ENCODE measurements at places on chromosomes 7 and 10.
A peak's percentile ranks its signal among the peaks of the same experiment; 100 is the strongest.

DNA sequence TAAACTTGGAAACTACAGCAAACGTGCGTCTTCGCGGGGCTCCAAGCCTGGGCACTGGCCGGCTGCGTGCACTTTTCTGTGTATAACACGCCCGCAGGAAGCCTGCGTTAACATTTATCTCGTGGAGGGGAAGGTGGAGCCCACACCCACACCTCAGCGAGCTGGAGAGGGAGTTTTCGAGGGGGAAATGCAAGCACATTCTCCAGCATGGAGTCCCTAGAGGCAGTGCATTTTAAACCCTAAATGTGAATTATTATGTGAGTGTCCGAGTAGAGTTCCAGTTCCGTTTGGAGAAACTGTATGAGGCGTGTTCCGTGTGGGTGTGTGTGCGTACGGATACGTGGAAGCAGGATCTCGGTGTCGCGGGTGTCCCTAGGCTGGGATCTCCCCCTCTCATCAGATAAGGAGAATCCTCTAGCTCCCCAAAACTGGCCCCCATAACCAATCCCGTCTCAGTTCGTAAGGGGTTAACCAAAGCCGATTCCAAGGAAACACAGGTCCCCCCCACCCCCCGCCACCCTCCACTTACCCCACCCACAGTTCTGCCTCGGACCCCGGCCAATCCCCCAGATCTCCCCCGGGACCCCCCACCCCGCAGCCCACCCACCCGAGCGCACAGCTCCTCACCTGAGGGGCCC lies 403 bp downstream of the CDK6 start:
- DNase-seq = peak; percentile 36

DNA sequence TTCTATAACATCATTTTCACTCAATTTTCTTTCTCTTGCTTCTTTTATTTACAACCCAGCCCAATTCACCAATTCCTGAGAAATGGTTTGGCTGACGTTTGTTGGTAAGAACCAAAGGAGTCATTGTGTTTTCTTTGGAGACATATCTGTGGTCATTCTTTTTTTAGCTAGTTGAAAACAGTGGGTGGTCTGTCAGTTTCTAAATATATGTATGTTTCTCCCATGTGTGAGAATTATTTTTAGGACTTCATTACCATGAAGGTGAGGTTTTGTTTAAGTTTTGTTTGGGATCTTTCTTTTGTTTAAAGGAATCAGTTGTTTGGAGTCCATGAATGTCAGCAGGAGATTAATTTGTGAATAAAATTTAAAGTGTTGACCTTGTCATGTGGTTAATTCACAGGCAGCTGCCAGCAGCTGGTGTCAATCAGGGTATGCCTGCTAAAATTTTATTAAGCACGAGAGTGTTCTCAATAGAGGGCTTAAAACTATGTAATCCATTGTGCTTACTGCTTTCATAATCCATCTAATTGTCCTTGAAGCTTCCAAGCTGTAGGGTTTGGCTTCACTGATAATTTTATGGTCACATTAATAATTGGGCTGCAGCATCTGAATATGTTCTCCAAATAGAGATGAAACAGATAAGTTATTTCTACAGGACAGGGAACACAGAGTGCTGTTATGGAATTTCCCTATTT lies 38.7 kb downstream of the INSYN2A start:
- no peak for DNase-seq

GRCh38 chr10:14150526-14150925 lies 180.2 kb downstream of the FRMD4A start:
- no peak for DNase-seq

DNA sequence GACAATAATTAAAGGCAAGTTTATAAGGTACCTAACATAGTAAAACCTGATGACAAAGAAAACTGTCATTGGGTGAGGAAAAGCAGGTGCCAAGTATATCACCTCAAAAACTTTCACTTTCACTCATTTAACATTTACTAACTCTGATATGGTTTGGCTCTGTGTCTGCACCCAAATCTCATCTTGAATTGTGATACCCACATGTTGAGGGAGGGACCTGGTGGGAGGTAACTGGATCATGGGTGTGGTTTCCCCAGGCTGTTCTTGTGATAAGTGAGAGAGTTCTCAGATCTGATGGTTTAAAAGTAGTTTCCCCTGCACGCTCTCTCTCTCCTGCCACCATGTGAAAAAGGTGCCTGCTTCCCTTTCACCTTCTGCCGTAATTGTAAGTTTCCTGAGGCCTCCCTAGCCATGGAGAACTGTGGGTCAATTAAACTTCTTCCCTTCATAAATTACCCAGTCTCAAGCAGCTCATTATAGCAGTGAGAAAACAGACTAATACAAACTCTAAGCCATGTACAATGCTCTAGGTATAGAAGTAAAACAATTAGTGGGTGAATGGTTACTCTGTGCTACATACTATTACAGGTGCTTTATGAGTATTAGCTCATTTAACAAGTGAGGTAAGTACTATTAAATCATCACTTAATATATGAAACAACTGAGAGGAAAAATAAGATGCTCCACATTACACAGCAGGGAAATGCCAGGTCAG lies 199.0 kb downstream of the CHCHD3 start:
- DNase-seq = no peak

DNA sequence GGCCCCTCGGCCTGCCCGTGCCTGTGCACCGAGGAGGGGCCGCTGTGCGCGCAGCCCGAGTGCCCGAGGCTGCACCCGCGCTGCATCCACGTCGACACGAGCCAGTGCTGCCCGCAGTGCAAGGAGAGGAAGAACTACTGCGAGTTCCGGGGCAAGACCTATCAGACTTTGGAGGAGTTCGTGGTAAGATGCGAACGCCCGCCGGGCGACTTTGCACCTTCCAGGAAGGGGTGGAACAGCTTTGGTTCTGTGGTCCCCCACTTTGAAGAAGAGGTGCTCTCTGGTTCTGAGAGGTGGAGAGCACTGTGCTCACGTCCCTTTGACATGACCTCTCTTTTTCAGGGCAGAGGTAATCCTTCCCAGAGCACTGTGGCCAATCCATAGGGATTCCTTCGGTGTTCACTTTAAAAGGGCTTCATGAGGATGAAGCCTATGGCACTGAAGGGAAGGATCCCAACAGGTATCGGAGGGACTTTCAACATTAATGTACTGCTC lies 2.6 kb downstream of the VWC2 start:
- no peak for DNase-seq
